Glutamatergic neuron (in vitro differentiated cells): ENCODE measurements at places on chromosomes 13 and 19. TPM values are rescaled to one million over a fixed set of nuclear protein-coding genes. Genes with fewer than 3 reads are reported as not detected.
A peak's percentile ranks its signal among the peaks of the same experiment; 100 is the strongest.

DNA sequence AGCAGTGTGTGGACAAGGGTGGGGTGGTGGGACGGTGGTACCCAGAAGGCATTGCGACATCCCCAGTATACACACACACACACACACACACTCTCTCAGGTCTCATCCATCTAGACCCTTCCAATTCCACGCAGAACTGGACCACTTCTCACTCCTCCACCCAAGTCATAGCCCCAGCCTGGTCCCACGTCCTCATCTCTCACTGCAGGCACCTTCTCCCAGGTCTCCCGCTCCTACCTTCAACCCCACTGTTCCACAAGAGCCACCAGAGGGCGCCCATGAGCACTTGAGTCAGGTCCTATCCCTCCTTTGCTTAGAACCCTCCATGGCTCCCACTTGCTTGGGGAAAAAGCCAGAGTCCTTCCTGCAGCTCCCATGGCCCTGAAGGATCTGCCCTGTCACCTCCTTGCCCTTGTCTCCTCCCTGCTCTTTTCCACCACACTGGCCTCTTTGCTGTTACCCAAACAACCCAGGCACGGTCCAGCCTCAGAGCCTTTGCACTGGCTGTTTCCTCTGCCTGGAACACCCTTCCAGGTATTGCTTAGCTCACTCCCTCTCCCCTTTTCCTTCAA lies 62.6 kb downstream of the IER2 start:
- H3K27ac ChIP-seq = peak overlapping the region; percentile 49
- H3K27me3 ChIP-seq = peaks cover 8% of the 10 kb centered on the region
- H3K36me3 ChIP-seq = no peaks in the 10 kb centered on the region
- peak; percentile 64 for DNase-seq
- H3K4me1 ChIP-seq = peaks cover 12% of the 10 kb centered on the region

- no peak overlapping the region for H3K27ac ChIP-seq
- no peaks in the 10 kb centered on the region for H3K27me3 ChIP-seq
- H3K36me3 ChIP-seq = peaks cover 5% of the 10 kb centered on the region
- no peak overlapping the region for H3K4me3 ChIP-seq
- DNase-seq = peak; percentile 20
- peaks cover 13% of the 10 kb centered on the region for H3K4me1 ChIP-seq
Observed at GRCh38 chr13:30618186-30618929, 638 bp downstream of the USPL1 start.

- DNase-seq = no peak
- peak overlapping the region; percentile 12 for H3K27ac ChIP-seq
- no peak overlapping the region for H3K4me3 ChIP-seq
- peaks cover 5% of the 10 kb centered on the region for H3K4me1 ChIP-seq
- peaks cover 12% of the 10 kb centered on the region for H3K27me3 ChIP-seq
Observed at GRCh38 chr19:5271145-5271544, 69.5 kb downstream of the PTPRS start.

RASIP1 gene
- total RNA-seq = 6.2 TPM

SLC10A2 gene
- total RNA-seq = not detected

- peaks cover 6% of the 10 kb centered on the region for H3K36me3 ChIP-seq
- DNase-seq = peak; percentile 27
- H3K27ac ChIP-seq = peak overlapping the region; percentile 77
- H3K4me3 ChIP-seq = no peak overlapping the region
- H3K4me1 ChIP-seq = peaks cover 8% of the 10 kb centered on the region
Observed at GRCh38 chr13:50529154-50529882, 314.2 kb downstream of the DLEU7 start.

GRCh38 chr13:93559718-93560117 lies 333.1 kb downstream of the GPC6 start:
- H3K4me3 ChIP-seq = no peak overlapping the region
- H3K4me1 ChIP-seq = peaks cover 44% of the 10 kb centered on the region
- H3K36me3 ChIP-seq = no peaks in the 10 kb centered on the region
- H3K27ac ChIP-seq = peak overlapping the region; percentile 22
- no peak for DNase-seq

DNA sequence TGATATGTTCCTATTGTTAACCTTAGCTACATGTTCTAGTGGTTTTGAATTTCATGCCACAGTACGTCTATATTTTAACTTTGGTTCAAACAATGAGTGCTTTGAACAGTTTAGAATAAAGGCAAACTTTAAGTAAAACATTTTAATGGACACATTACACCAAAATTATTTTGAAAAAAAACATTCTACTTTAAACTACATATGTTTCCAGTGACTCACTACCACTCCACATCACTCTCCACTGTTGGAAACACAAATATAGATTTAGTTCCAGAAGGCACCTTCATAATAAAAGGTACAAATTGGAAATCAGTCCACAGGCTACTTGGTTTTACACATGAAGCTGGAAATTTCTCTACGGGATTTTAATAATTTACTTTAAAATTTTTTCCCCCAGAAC lies 373.5 kb downstream of the MYO16 start:
- no peak overlapping the region for H3K4me3 ChIP-seq
- peaks cover 4% of the 10 kb centered on the region for H3K36me3 ChIP-seq
- peaks cover 5% of the 10 kb centered on the region for H3K4me1 ChIP-seq
- no peaks in the 10 kb centered on the region for H3K27me3 ChIP-seq

GRCh38 chr19:36418287-36419001 lies at the start of gene ZFP82:
Gene ZFP82 (minus strand): TSS chr19:36418644. CDS start chr19:36409789, 8,855 bp downstream.
- H3K4me1 ChIP-seq = peaks cover 1% of the 10 kb centered on the region
- H3K4me3 ChIP-seq = peak within 1 kb of the TSS; percentile 95
- peak; percentile 95 for DNase-seq

RAB3A gene
- 77.4 TPM for total RNA-seq

SGTA gene
- total RNA-seq = 90.6 TPM

- H3K4me3 ChIP-seq = no peak overlapping the region
- no peak for DNase-seq
- peaks cover 16% of the 10 kb centered on the region for H3K27me3 ChIP-seq
- H3K4me1 ChIP-seq = peaks cover 1% of the 10 kb centered on the region
Observed at GRCh38 chr19:14053500-14053899, 8.4 kb downstream of the PALM3 start.

DNA sequence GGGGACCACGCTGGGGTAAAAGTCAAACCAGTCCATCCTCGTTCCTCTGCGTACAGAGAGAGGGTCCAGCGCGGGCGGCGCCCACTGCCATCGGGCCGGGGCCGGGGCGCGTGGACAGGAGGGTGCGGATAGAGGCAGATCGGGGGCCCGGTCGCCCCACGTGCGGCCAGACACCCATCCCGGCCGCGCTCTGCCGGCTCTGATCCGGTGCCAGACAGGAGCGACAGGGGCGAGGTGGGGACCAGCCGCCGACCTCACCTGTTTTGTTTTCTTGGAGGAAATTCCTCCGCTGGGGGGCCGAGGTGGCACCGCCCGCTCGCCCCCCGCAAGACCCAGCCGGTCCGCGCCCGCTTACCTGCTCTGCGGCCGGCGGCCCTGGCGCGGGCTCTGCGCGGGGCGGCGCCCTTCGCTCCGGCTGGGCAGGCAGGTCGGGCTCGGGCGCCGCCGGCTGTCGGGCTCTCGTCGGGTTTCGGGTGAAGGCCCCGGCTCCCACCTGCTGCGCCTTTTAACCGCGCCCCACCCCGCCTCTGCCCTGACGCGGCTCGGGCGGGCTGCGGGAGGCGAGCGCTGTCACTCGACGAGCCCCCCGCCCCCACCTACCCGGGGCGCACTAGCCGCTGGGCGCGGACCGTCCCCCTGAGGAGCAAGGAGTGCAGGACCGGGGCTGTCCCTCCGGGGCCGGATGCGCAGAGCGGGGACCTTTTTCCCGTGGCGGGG lies at the start of gene GJB6:
GJB6 (minus strand) TSS at position 481 of the 717 bp plus-strand sequence. CDS start 8,839 bp downstream, outside the sequence.
- H3K27ac ChIP-seq = no peak within 1 kb of the TSS
- peak within 1 kb of the TSS; percentile 50 for H3K4me3 ChIP-seq
- H3K4me1 ChIP-seq = peaks cover 2% of the 10 kb centered on the region
- DNase-seq = peak; percentile 53
- peaks cover 15% of the 10 kb centered on the region for H3K27me3 ChIP-seq

DNA sequence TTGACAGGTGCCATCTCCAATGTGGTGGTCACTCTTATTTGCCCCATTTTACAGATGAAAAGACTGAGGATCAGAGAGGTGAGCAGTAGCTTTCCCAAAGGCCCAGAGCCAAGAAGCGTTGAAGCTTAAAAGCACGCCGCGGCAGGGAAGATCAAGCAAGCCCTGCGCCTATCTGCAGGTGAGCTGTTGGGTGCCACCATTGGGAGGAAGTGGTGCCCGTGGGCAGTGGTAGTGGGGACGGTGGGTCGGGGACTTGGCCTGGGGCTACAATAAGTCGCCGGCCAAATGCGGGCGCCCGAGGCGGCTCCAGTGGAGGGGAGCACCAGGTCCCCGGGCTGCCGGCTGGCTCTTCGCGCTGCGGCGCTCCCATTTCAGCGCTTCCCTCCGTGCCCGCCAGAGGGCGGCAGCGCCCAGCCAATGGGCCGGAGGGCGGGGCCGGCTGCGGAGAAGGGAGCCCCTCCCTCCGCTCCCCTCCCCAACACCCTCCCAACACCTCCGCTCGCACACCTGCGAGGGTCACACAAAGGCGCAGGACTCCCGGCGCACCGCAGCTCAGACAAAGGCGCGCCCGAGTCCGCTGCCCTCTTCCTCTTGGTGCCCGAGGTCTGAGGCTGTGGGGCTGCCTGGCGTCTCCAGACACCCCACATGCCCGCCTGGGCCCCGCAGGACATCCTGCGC lies 744 bp upstream of the POU2F2 start:
- peaks cover 4% of the 10 kb centered on the region for H3K36me3 ChIP-seq
- peaks cover 34% of the 10 kb centered on the region for H3K4me1 ChIP-seq
- peak overlapping the region; percentile 83 for H3K4me3 ChIP-seq
- H3K27ac ChIP-seq = peak overlapping the region; percentile 77

- H3K4me1 ChIP-seq = peaks cover 4% of the 10 kb centered on the region
- no peak overlapping the region for H3K27ac ChIP-seq
- DNase-seq = no peak
Observed at GRCh38 chr13:60690604-60691003, 293.6 kb downstream of the TDRD3 start.

TEX101 gene
- not detected for total RNA-seq

GRCh38 chr19:30178721-30179402 lies 193.3 kb upstream of the ZNF536 start:
- H3K27ac ChIP-seq = no peak overlapping the region
- H3K4me1 ChIP-seq = no peaks in the 10 kb centered on the region
- no peaks in the 10 kb centered on the region for H3K27me3 ChIP-seq
- DNase-seq = no peak
- H3K36me3 ChIP-seq = peaks cover 8% of the 10 kb centered on the region
- H3K4me3 ChIP-seq = no peak overlapping the region

IRGC gene
- not detected for total RNA-seq

CPAMD8 gene
- total RNA-seq = 15.4 TPM

ADGRE1 gene
- not detected for total RNA-seq

- H3K4me3 ChIP-seq = no peak overlapping the region
- peak overlapping the region; percentile 33 for H3K27ac ChIP-seq
- DNase-seq = no peak
- no peaks in the 10 kb centered on the region for H3K27me3 ChIP-seq
- peaks cover 3% of the 10 kb centered on the region for H3K4me1 ChIP-seq
Observed at GRCh38 chr19:10737722-10738121, 19.8 kb downstream of the DNM2 start.

MTMR6 gene
- total RNA-seq = 95.3 TPM

GRCh38 chr19:46021531-46022041 lies 1.3 kb downstream of the PGLYRP1 start:
- peaks cover 8% of the 10 kb centered on the region for H3K27me3 ChIP-seq
- peaks cover 10% of the 10 kb centered on the region for H3K4me1 ChIP-seq
- DNase-seq = no peak
- H3K4me3 ChIP-seq = no peak overlapping the region

LILRA5 gene
- not detected for total RNA-seq

DNA sequence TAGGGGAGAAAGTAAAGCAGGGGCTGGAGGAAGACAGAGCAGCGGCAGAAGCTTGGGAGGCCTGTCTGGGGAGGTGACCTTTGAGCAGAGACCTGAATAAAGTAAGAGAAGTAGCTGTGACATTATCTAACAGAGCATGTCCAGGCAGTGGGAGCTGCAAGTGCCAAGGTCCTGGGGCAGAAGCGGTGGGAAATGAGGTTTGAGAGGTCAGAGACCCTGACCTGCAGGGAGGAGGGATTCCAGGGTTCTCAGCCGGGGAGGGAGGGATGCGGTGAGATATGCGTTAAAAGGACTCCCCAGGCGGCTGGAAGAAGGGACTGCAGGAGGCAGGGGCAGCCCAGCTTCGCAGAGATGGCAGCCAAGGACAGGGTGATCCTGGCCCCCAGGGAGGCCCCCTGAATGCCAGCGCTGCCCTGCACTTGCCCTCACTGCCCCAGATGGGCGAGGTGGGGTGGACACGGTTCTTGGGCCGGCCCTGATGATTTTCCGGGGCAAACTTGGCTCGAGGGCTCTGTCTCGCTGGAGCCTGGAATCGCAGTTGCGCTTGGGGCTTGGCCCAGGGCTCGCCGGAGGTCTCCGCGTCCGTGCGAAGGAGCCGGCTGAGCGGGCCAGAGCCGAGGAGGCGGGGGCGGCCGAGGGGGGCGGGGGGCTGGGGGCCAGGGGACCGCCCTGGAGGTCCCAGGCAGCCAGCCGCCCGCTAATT lies 3.2 kb downstream of the CRLF1 start:
- peak; percentile 45 for DNase-seq
- H3K4me1 ChIP-seq = peaks cover 9% of the 10 kb centered on the region
- H3K27me3 ChIP-seq = peaks cover 15% of the 10 kb centered on the region
- H3K36me3 ChIP-seq = peaks cover 4% of the 10 kb centered on the region
- no peak overlapping the region for H3K27ac ChIP-seq
- H3K4me3 ChIP-seq = peak overlapping the region; percentile 67

DNA sequence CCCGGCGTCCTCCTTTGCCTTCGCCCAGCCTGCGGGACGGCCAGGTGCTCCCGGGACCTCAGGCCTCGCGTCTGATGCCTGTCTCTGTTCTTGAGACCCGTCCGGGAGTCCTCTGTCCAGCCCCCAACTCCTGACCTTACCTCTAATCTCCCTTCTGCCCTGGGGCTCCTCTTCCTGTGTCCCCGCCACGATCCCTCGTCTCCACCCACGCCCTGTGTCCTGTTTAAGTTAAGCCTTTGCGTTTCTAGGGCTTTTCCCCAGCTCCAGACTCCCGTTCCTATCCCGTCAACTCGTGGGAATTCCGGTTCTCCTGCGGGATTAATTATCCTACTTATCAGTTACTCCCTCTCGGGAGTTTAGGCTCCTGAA lies 686 bp downstream of the LENG8 start:
- peak overlapping the region; percentile 99 for H3K4me3 ChIP-seq
- H3K27ac ChIP-seq = peak overlapping the region; percentile 92
- DNase-seq = no peak
- H3K27me3 ChIP-seq = peaks cover 23% of the 10 kb centered on the region
- H3K36me3 ChIP-seq = peaks cover 12% of the 10 kb centered on the region
